ENCODE measurements at places on chromosomes 5 and 9. TPM values are rescaled to one million over a fixed set of nuclear protein-coding genes. Genes with fewer than 3 reads are reported as not detected.

The OR2V1 gene
- polyA plus RNA-seq = not detected

The FAM153A gene
- not detected for polyA plus RNA-seq

- no peak for DNase-seq
Measured at GRCh38 chr5:173853370-173854131, 34.6 kb upstream of the CPEB4 start.

- DNase-seq = no peak
Measured at GRCh38 chr5:169781420-169782345, 144.6 kb downstream of the DOCK2 start.

GRCh38 chr9:8489835-8490234, 690.3 kb upstream of the DMAC1 start:
- no peak for DNase-seq

DNA sequence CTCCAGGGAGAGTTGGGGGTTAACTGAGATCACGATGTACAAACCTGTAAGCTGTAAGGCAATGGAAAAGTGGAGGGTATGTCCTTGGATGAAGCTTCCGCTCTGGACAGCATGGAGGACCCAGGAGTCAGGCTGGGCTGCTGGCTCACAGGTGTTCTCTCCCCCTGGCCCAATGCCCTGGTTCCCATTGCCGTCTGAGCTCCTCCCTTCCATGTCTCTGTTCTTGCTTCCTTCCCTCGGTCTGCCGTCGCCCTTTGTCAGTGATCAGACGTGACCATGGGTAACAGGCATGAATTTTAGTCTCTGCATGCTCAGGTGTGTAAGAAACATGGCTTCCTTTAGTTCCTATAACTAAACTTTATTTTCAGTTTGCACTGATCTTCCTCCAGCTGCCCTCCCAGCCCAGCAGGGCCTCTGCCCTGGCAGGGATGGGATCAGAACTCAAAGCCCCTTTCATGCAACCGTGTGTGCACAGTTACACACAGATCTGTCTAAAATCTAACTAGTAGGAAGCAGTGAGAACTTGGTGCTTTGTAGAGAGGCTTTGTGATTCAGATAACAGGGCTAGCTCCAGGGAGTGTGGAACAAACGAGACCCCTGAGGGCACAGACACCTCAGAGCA, 51.7 kb upstream of the KCNMB1 start:
- DNase-seq = no peak

GRCh38 chr5:178786417-178786816, 56.0 kb upstream of the ZNF354A start:
- DNase-seq = no peak

GRCh38 chr5:96259151-96259772, 173.8 kb downstream of the PCSK1 start:
- DNase-seq = peak; percentile 75

DNA sequence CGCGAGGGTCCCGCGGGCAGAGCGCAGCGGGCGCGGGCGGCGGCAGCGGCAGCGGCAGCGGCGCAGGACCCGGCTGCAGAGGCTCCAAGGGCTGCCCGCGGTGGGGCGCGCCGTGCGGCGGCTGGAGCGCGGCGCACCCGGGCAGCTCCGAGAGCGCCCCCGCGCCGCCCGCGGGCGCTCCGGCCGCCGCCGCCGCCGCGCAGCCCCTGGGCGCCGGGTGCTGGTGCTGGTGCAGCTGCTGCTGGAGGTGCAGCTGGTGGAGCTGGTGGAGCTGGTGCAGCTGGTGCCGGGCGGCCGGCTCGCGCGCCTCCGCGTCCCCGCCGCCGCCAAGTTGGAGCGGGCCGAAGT, 644 bp downstream of the IER5L start:
- DNase-seq = no peak
